BJ (cell line): ENCODE measurements at places on chromosomes 4 and X.

DNA sequence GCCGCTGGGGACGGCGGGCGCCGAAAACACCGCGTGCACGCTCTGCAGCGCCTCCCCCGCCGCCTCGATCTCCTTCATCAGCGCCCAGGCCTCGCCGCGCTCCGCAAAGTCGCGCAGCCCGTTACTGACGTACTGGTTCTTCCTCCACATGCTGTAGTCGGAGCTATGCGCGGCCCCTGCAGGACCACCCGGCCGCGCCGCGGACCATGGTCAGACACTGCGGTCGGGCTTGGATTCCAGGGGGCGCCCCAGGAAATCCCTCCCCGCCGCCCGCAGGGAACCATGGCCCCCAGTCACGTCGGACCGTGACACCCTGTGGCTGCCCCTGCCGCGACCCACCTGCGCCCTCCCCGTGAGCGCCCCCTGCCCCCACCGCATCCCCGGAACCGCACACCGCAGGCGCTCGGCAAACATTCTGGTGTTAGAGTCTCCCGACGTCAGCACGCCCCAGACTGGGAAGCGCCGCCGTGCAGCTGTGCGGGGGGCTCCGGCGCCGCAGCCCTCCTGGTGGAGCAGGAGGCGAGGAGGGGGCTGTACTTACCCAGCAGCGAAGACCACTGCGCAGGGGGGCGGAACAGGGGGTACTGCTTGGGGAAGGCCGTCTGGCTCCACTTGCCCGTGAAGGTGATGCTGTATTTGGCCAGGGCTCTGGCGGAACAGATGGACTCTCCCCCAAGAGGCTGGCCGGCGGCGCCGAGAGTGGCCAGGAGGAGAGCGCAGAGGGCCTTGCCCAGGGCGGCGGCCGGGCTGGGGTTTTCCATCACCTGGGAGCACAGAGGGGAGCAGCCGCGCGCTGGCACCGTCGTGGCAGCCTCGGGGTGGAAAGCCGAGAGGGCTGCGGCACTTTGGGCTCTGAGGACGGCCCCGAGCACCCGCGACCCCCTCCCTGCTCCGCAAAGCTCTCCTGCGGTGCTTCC, 814 bp downstream of the SPON2 start:
- DNase-seq = no peak

DNA sequence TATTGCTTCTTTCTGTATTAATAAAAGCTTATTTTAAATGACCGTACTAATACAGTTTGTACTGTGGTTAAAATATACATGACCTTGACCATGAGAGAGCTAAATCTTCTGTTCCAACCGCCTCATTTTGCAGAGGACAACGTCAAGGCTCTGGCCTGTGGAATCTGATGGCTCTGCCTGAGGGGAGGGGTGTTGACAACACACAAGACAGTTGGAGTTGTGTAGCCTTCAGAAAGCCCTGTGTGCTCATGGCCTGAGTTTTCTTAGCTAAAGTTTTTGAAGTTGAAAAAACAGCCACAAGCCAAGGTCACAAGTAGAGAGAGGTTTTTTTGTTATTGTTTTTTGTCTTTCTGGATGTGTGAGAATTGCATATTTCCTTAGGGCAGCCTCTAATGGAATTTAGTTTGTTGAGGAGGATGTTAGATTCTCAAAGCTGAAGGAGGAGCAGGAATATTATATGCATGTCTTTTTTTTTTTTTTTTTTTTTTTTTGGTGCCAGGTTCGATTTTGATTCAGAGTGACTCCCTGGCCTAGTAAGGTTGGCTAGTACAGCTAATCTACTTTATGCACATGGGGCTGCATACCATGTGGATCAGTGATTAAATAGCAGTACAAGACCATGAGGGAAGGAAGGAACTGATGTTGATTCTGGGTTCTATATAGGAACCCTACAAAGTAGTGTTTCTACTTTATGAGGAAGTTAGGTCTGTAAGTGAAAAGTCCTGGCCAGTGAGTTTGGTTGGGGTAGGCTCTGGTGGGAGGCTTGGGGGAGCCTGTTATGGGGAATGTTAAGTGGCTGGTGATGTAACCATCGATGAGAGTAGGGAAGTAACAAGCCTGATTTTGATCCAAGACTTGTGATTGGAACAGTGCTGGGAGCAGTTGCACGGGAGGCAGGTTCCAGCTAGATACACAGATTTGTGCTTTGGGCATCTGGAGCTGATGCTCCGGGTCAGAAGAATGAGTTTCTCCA, 20.3 kb downstream of the SMS start:
- DNase-seq = no peak

DNA sequence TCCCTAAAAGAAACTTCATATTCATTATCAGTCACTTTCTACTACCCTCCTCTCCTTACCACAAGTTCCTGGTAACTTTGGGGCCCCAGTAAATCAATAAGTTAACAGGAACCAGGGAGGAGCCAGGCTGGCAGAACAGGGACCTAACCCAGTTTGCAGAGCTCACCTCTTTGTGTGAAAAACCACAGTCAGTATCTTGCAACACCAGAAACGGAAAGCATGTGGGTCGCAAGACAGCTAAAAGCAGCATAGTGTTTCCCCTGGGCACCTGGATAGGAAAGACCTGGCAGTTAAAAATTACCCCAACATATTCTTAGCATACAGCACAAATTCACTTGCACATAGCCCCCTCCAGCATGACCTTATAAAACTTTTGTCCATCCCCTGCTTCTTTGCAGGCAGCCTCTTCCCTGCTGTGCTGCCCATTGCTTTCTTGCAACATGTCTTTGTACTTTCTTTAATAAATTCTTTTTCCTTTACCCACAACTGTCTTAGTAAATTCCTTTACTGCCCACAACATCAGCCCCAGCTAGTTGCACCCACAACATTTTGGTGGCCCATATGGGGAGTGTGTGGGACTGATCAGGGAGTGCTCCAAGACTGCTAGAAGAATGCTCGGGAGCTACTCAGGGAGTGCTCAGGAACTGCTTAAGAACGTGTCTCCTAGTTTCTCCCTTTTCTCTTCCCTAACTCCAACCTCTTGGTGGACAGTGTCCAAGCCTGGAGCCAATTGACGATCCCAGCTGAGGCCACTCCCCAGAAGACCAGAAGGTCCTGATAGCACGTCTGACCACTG, 83.4 kb downstream of the MSN start:
- no peak for DNase-seq

DNA sequence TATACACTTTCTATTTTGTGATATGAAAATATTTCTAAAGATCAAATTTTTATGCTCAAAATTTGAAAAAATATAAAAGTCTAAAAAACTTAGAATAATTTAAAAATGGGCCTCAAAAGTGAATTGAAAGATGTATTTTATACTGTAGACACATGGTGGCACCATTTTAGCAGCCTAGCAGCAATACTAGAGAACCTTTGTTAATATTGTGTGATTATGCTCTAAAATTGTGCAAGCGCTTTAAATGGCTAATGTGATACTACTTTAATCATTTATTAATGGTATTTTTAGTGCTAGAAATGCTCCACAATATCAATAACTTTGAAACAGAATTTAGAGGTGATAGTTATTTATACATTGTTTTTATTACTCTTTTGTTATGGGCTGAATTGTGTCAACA, 3.7 kb upstream of the GUF1 start:
- no peak for DNase-seq

DNA sequence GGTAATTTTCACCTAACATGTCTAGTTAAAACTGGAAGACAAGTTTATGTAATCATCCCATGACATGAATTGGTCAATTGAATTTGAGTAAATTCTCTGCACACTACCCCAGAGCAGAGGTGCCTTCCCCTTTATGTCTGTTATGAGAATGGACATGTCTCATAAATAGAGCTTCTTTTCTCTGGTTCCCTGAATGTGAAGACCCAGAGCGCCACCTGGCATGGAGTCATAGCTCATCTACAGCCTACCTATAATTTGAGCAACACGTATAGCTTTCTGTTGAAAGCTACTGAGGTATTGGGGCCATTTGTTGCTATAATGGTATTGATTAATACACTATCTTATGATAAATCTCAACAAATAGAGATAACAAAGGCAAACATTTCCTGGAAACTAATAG, 626.5 kb upstream of the GALNTL6 start:
- DNase-seq = no peak

DNA sequence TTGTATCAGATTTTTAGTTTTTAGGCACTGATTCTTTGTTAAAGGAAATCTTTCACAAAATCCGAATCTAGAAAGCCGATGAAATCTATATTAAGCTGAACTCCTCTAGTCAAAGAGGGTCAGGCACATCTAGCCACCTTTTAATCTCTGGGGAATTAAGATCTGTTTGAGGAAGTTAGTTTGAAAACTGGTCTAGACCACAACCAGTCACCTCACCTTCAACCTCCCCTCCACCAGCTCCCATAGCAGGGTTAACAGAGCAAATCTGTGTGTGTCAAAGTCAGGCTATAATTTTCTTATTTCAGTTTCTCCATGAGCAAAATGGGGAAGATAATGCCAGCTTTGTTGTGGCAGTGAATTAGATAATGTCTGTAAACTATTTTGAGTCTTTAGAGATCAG, 110.0 kb upstream of the IGFBP7 start:
- no peak for DNase-seq

DNA sequence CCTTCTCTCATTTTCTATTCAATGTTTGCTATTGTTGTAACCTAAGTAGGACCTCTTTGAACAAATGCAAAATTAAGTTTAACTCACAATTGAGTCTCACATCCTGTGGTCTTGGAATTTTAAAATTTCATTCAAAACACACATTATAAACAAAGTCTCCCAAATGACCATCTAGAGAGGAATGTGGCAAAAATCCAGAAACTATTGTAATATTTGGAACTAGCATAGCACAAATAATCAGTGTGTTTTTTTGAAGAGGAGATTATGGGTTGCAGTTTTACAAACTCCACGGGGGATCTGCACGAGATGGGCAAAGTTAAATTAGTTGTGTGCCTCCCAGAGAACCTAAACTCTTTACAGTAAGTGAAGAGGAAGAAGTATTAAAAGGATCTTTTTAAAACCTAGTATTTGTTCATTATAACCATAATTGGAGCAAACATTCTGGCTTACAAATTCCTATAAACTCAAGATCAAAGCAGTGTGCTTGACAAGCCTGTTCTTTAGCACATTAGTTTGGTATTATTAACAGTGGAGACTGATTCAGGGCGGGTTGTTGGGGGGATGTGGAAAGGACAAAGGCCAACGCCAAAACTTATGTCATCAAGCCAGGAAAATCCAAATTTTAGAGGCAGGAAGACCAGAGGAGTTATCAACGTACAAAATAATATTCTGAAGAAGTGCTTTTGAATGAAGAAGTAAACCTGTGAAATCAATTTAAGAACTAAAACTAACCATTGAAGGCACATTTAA, 22.4 kb upstream of the RBPJ start:
- peak; percentile 27 for DNase-seq

GRCh38 chr4:111879539-111879938, 265.7 kb upstream of the FAM241A start:
- DNase-seq = no peak

DNA sequence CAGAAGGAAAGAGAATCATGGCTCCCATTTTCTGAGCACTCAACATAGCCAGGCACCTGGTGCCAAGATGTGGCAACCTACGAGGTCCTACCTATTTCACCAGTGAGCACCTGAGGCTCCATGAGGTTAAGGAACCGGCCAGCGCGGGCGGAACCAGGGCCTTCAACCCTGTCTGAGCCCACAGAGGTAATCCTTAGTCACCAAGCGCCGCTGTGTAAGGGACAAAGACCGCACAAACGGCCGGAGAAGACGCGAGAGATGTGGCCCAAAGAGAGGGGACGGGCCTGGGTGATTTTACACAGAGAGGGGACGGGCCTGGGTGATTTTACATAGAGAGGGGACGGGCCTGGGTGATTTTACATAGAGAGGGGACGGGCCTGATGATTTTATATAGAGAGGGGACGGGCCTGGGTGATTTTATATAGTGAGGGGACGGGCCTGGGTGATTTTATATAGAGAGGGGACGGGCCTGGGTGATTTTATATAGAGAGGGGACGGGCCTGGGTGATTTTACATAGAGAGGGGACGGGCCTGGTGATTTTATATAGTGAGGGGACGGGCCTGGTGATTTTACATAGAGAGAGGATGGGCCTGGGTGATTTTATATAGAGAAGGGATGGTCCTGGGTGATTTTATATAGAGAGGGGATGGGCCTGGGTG, 114.2 kb downstream of the SMIM20 start:
- DNase-seq = no peak
